ENCODE measurements at places on chromosomes 3 and 15.

DNA sequence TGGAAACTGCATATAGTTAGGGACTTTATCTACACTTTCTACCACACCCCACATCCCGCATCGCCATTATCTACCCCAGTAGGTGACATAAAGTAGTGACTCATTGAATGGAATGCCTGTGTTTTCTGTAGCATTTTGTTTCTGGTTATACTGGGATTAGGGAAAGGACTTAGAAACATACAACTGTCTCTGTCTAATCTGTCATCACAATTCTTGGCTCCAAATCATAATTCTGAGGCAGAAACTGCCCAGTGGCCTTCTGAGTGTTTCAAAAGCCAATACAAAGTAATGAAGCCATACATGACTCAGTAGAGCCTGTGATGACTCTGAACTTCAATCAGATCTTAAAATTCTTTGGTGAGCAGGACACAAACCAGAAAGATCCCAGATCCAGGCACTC, 115.7 kb upstream of the CHRM5 start:
- DNase-seq = no peak

- no peak for DNase-seq
Observed at GRCh38 chr3:87900061-87900460, 158.7 kb downstream of the CGGBP1 start.

- DNase-seq = no peak
Observed at GRCh38 chr3:101944308-101944707, 95.0 kb downstream of the NFKBIZ start.

DNA sequence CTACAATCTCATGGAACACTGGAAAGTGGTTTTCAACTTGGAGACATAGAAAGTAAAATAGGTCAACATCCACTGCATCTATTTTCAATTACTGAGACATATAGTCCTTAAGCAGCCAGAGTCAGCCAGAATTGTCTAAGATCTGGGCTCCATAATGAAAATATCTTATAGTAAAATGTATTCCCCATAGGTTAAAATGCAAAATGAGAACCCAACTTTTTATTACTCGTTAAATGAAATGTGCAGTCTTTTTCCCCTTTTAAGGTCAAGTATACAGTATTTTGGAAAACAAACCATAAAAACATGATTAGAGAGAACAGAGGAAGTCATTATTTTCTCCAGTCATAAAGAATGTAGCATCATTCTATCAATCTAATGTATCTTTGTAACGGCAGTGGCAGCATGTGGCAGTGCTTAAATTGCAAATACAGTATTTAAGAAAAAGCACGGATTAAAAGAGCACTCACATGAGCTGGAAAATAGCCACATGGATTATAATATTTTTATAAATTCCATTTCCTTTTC, 64.4 kb upstream of the CPB1 start:
- no peak for DNase-seq

- no peak for DNase-seq
Observed at GRCh38 chr3:111333642-111334041, 208.4 kb upstream of the CD96 start.

- no peak for DNase-seq
Observed at GRCh38 chr3:175255698-175256097, 396.6 kb downstream of the NAALADL2 start.

Data from stimulated activated CD8-positive, alpha-beta memory T cell treated with anti-CD3 and anti-CD28 coated beads, Interleukin-2, amount 100 ng/mL, for 48 hours (primary cell).